ENCODE measurements at places on chromosomes 12 and 14.

DNA sequence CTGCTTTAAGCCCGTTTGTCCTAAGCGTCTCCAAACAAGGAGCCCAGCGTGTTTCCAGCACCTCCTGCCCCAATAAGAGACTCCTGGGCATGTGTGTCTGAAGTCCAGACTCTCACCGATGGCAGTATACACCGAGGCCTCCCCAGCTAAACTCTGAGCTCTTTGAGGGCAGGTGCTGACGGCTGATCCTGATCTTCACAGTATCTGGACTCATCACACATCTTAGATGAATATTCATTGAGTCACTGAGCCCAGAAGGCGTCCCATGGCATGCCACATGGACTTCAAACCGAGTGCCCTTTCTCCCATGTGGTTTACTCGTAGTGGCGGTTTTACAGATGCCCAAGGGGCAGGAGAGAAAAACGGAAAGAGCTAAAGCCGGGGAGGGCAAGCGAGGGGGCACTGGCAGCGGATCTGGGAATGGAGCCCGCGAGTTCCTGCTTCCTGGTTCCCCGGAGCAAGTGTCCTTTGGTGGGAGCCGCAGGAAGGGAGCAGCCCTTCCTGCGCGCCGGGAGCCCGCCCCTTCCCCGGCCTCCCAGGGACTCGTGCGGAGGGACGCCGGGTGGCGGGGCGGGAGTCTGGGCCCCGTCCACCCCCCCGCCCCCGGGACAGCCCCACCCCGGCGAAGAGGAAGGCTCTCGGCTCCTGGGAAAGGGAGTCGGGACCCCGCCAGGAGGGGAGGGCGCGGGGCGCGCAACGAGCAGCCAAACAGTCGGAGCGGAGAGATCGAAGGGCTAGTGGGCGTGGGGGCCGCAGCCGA is 585 bp upstream of the TEAD4 start:
- DNase-seq: no peak

DNA sequence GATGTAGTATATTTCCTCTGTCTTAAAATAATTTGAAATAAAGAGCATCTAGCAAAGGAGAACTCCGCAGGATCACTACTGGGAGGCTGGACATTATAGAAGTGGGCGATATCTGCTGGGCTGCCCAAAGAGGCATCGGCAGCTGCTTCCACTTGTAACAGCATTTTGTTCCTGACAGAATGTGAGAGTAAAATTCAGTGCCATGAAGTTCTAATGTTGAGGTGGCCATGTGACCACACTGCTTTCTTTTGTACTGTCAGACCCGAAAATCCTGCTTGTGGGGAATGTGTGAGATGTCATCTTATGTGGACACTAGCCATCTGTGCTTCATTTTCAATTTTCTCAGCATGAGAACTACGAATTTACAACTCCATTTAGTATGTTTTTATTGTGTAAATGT is 151.9 kb downstream of the ACSS3 start:
- no peak for DNase-seq

GRCh38 chr12:108683906-108684556 is 47.3 kb downstream of the CORO1C start:
- DNase-seq: no peak

DNA sequence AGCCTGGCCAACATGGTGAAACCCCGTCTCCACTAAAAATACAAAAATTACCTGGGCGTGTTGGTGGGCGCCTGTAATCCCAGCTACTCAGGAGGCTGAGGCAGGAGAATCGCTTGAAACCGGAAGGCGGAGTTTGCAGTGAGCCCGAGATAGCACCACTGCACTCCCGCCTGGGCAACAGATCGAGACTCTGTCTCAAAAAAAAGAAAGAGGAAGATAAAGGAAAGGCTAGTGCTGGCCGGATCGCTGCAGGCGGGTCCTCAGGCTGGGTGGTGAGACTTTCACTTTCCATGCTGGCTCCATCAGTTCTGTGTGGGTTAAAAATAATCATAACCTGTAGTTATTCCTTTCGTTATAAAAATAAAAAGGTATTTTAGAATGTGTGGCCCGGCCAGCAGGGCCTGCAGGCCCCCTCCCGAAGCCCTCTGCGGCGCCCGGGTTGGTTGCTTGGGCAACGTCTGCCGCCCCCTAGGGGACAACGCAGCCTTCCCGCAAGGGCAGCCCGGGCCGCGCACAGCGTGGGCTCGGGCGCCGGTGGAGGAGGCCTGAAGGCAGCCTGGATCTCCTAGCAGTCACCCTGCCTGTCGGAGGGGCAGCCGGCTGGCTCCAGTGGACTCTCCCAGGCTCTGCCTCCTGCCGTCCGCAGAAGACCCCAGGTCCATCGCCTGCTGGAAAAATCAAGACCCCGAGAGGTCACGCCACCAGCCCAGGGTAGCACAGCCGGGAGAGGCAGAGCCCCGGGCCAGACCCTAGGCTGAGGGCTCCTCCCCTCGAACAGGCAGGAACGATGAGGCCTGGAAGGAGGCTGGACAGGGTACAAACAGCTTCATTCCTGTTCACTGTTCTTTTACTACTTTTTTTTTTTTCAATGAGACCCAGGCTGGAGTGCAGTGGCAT is 5.0 kb upstream of the SLC25A47 start:
- DNase-seq: no peak

DNA sequence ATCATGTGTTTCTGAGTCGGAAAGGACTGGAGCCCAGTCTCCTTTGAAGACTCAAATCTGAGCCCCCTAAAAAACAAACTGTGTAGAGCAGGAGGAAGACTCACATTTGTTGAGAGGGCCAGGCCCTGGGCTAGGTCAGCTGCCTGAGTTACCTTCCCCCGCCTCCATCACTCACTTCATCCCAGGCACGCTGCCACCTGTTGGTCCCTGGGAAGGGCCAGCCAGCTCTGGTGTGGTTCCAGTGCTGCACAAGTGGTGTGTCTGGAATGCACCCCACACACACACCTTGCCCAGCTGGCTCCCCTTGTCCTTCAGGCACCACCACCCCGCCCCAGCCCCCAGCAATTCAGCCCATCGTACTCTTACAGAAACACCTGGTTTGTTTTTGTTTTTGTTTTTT is 9.0 kb downstream of the MVK start:
- DNase-seq: no peak

- DNase-seq: no peak
Measured at GRCh38 chr12:107929436-107929835, 154.9 kb downstream of the ASCL4 start.

DNA sequence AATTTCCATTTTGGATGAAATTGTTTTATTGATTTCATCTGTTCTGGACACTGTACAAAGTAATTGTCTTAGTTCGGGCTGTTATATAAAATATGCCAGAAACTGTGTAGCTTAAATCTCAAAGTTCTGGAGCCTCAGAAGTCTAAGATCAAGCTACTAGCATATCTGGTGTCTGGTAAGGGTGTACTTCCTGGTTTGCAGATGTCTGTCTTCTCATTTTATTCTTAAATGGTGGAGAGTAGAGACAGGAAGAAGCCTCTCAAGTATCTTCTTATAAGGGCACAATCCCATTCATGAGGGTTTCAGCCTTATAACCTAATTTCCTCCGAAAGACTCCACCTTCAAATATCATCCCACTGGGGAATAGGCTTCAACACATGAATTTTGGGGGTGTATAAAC is 51.3 kb downstream of the MON2 start:
- DNase-seq: no peak

DNA sequence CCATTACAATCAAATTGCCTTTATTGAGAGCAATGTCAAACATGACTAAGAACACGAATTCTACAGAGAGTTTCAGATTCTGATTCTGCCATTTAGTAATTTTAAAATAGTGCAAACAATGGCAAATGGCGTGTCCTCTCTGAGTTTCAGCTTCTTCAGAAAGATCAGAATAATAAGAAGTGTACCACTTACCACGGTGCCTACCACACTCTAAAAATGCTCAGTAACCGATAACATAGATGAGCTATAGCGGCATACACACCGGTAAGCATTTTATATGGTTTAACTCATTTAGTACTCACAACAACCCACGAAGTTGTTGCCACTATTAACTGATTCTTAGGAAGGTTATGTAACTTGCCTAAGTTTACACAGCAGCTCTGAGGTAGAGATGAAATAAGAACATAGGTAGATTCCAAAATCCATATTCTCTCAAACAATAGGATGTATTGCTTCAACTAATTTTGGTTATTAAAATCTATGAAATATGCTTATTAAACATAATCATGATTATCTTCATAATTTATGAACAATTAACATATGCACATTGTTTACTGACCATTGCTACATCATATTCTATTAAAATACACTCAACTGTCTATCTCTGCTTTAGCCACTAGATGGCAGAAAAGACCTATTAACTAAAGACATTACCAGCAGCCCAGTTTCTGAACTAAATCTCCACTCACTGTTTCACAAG is 38.3 kb downstream of the SLC6A15 start:
- DNase-seq: peak; percentile 33

DNA sequence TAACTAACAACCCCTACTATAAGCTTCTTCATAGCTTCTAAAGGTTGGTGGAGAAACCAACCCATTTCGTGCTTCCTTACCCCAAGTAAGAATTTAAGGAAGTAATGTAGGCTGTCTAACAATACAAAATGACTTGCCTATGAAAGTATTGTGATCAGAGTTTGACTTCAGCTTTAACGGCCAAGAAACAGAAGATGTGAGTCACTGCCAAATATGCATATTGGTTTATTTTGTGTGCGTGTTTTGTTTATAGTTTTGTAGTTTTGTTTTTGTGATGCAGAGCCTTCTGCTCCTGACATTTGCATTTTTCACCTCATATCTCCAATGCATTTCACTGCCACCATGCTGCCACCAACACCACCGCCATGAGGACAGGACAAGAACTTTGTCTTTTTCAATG is 146.0 kb downstream of the FBXL14 start:
- no peak for DNase-seq

DNA sequence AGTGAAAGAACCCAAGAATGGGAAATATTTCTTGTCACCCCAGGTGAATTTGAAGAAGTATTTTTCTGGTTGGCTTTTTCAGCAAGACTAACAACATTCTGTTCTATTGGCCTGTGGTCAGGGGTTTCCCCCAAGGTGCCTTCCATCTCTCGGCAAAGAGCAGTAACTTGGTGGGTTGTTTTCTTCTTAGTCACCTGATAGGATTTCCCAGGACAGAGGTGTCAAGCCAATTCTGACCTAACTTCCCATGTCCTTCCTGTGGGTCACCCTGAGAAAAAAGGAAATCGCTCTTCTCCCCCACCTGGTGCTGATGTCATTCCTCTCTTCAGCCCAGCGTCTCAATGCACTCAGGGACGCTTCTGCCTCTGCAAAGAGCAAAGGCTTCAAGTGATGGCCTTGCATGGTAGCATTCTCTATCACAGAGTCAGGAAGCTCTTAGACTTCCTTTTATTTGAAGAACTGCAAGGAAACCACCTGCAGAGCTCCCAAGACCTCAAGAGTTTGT is 16.1 kb upstream of the IFNG start:
- DNase-seq: no peak

GRCh38 chr14:25103271-25103670 is 53.3 kb upstream of the STXBP6 start:
- DNase-seq: no peak

GRCh38 chr14:94384342-94384741 is 4.1 kb downstream of the SERPINA1 start:
- DNase-seq: no peak

GRCh38 chr14:73887318-73887616 is 608 bp downstream of the ZNF410 start:
- DNase-seq: no peak

DNA sequence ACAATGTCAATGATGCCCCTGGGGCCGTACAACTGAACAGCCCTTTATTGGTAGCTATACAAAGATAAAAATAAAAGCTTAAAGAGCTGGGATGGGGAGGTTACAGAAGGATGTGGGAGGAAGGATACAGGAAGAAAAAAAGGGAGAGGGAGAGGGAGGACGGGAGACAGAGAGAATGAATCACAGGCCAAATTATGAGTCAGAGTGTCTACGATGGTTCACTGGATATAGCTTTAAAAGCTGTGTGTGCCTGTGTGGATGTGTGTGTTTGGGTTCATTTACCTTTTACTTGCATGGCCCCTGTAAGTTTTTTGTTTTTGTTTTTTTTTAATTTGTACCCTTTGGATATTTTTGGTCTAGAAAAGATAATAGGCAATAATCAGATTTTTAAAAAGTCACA is 111.9 kb downstream of the CCDC60 start:
- DNase-seq: no peak

GRCh38 chr12:111823891-111824290 is 18.1 kb upstream of the MAPKAPK5 start:
- no peak for DNase-seq

GRCh38 chr12:108468196-108468968 is 46.7 kb upstream of the FICD start:
- no peak for DNase-seq
